ENCODE measurements at places on chromosomes 3 and 15.

DNA sequence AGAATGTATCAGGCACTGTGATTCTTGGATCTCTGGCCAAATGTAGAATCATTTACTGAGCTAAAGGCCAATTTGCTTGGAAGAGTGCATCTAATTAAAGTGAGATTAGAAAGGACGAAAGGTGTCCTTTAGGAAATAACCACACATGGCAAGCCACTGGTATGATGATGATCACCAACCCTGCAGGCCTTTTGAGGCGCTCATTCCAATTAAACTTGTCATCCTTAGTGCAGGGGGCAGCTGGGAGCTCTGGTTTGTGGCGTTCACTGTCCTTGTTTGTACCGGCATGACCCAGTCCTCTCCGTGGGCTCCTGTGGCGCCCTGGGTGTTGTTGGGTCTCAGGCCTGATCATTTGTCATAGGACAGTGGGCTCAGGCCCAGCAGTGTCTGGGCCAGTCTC, 11.0 kb downstream of the LIMD1 start:
- no peak for DNase-seq

- no peak for DNase-seq
Measured at GRCh38 chr15:40808861-40809450, 1.7 kb upstream of the DNAJC17 start.

DNA sequence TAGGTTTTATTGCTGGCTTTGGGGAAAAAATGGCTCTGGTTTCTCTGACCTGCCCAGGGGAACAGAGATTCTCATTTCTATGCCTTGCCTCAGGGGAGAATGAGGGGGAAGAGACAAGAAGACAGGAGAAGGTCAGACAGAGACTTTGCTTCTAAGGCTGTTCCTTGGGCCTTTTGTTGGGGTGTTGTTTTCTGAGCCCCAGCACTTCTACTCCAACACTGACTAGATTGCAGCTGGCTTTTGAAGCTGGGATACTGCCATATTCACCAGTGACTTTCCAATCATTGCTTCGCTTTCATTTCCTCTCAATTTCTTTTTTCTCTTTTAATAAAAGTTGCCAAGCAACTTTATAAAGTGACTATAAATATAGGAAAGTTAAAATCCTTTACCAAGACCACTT, 143.2 kb upstream of the ARHGEF26 start:
- DNase-seq, result no peak

DNA sequence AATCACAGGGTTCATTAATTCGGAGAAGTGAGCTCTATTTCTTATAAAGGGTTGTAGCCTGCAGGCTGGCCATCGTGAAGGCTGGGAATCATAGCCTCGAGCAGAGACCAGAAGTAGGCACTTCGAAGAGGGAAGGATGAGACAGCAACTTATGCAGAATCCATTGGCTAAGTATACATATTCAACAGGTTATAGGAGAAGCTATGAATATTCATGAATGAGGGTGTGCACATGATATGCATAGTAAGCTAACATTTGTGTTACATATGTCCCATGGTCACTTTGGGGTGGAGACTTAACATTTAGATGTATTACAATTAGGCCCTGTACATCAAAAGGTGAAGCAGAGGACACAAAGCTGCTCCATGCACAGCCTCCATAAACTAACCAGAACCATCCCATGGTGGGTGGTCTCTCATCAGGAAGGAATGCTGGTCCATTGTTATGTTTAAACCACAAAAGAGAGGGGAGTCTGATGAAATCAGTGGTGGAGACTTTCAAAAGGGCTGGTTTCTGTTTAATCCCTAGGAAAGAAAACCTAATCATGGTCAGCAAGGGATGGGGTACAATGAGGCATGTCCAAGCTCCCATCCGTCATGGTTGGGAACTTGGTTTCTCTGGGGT, 80.8 kb upstream of the FHIT start:
- no peak for DNase-seq

DNA sequence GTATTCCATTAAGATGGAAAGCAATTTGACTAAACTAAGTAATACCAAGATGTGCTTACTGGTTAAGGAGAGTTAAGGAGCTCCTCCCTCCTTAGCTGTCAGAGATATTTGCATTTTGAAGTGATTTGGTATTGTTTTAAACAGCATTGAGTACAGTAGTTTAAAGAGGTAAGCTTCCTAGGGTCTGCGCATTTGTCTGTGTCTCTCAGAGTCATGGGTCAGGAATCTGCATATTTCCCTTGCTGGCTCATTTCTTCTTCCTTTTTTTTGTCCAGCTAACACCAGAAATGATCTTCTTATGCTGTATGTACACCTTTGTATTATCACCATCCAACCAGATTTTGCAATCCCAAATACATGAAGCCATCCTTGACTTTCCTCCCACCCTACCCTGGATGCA, 163.0 kb upstream of the BFSP2 start:
- DNase-seq, result no peak

GRCh38 chr3:155766206-155766605, 21.3 kb upstream of the PLCH1 start:
- DNase-seq, result no peak

DNA sequence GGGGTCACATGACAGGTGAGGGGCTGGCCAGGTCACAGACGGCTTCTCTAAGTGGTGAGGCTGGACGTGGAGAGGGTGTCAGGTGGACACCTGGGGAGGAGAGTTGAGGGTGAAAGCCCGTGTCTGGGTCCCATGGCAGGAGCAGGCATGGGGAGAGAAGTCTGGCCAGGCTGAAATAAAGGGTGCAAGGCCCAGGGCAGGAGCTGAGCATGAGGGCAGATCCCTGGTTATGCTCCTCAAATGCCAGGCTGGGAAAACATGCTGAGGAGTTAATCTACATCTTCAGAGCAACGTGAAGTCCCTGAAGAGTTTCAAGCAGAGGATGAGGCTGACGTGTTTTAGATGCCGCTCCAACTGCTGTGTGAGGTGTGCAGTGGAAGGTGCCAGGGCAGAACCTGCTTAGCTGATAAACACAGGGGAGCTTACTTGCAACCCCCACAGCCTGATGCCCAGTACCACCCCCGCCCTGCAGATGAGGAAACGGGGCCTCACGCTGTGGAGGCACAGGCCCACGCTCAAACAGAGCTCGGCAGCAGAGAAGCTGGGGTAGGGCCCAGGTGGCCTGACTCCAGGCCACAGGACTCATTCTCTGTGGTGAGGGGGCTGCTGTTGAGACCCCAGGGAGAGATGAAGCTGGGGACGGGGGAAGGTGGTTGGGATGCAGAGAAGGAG, 40.5 kb downstream of the HCN4 start:
- DNase-seq, result no peak

- no peak for DNase-seq
Measured at GRCh38 chr3:133540896-133541674, 32.4 kb upstream of the CDV3 start.

DNA sequence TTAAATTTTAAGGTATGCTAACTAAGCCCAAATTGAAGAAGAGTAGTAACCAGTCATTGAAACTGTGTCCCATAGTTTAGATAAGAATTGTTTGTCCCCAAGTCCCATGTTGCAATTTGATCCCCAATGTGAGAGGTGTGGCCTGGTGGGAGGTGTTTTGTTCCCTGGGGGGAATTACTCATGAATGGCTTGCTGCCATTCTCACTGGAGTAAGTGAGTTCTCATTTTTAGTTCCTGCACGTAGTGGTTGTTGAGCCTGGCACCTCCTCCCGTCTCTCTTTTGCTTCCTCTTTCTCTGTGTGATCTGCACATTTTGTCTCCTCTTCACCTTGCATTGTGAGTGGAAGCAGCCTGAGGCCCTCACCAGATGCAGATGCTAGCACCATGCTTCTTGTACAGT, 1271.0 kb downstream of the NSUN3 start:
- no peak for DNase-seq

DNA sequence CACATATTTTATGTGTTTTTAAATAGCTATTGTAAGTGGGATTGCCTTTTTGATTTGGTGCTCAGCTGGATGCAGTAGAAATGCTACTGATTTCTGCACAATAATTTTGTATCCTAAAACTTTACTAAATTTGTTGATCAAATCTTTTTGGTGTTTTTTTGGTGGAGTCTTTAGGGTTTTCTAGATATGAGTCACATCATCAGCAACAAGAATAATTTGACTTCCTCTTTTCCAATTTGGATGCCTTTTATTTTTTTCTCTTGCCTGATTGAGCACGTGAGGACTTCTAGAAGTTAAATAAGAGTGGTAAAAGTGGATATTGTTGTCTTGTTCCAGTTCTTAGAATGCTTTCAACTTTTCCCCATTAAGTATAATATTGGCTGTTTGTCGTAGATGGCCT, 51.3 kb downstream of the TLNRD1 start:
- no peak for DNase-seq

DNA sequence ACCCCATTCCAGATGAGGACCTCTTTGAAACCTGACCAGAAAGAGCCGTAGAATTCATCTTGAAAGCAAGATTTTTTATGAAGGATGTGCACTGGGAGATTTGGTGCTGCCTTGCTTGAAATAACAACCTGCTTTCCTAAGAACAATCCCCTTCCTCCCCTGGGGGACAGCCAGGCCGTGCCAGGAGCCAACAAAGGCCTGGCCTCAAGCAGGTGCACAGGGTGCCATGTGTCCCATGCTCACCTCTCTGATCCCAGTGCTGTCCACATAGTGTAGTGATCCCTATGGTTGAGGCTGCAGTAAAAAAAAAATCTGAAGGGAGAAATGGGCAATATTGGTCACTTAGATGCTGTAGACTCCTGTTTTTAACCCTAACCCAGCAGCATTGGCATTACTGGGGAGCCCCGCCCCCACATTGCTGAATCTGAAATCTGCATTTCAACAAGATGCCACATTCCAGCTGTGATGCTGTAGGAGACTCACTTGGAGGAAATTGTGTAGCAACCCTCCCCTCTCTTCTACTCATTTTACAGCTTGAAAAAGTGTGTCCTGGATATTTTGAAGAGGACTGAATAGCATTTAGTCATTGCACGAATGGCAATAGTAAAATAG, 171.2 kb downstream of the APBA2 start:
- no peak for DNase-seq

- DNase-seq, result no peak
Measured at GRCh38 chr3:187130346-187131066, 8.8 kb downstream of the RPL39L start.

- no peak for DNase-seq
Measured at GRCh38 chr3:108862865-108863798, 40.5 kb downstream of the TRAT1 start.

GRCh38 chr3:61522060-61522459, 39.3 kb upstream of the PTPRG start:
- no peak for DNase-seq

- no peak for DNase-seq
Measured at GRCh38 chr3:129040039-129040336, 20.6 kb upstream of the GP9 start.
